Testis (tissue), 5 donors: ENCODE measurements at places on chromosomes 6 and 20. TPM values are rescaled to one million over a fixed set of nuclear protein-coding genes. Genes with fewer than 3 reads are reported as not detected.

- H3K27ac ChIP-seq, result no peak overlapping the region
- no peaks in the 10 kb centered on the region for H3K27me3 ChIP-seq
- H3K4me1 ChIP-seq, result no peaks in the 10 kb centered on the region
- no peak overlapping the region for H3K4me3 ChIP-seq
- DNase-seq, result no peak
Measured at GRCh38 chr6:146881228-146882181, 282.7 kb downstream of the ADGB start.

- H3K27ac ChIP-seq, result no peak overlapping the region
- no peak overlapping the region for H3K4me3 ChIP-seq
- no peaks in the 10 kb centered on the region for H3K36me3 ChIP-seq
- no peaks in the 10 kb centered on the region for H3K4me1 ChIP-seq
Measured at GRCh38 chr6:106413016-106413415, 52.5 kb downstream of the CRYBG1 start.

TFAP2D gene
- total RNA-seq, result not detected

PTP4A1 gene
- total RNA-seq, result 83.5 TPM

- H3K36me3 ChIP-seq, result no peaks in the 10 kb centered on the region
- no peak for DNase-seq
- no peaks in the 10 kb centered on the region for H3K27me3 ChIP-seq
- H3K27ac ChIP-seq, result no peak overlapping the region
- no peak overlapping the region for H3K4me3 ChIP-seq
Measured at GRCh38 chr6:41345901-41346300, 10.5 kb downstream of the NCR2 start.

DBNDD2 gene
- total RNA-seq, result 10.0 TPM

ETV7 gene
- total RNA-seq, result 0.68 TPM

KIAA0408 gene
- total RNA-seq, result 4.1 TPM

GRCh38 chr6:127201321-127201720, 65.3 kb upstream of the RNF146 start:
- H3K4me1 ChIP-seq, result no peaks in the 10 kb centered on the region
- H3K4me3 ChIP-seq, result no peak overlapping the region
- H3K27me3 ChIP-seq, result no peaks in the 10 kb centered on the region
- no peaks in the 10 kb centered on the region for H3K36me3 ChIP-seq
- no peak overlapping the region for H3K27ac ChIP-seq
- no peak for DNase-seq

DNA sequence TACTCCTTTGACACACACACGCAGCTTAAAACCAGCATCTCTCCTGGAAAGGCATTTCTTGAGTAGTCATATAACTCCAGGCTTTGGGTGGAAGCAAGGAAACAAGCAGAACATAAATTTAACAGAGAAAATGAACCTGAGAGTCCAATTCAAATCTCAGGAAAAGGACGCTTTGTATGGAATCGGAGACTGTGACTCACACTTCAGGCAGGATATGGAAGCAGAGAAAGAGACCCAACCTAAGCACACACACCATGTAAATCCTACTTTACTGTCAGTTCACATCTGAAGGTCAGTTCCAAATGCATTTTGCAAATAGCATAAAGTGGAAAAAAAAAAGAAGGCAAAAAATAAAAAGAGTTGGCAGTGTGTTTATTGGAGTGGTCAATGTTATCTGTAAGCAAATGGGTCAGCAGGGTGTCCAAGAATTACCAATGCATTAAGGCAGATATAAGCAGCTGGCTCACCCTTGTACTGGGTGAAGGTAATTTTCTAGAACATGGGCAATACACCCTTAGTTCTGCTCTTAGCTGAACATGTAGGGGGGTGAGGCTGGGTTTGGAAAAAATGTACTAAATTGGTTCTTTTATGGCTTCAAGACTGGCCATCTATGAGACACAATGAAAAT, 283.7 kb upstream of the NT5E start:
- H3K4me3 ChIP-seq, result no peak overlapping the region
- no peak for DNase-seq
- no peaks in the 10 kb centered on the region for H3K36me3 ChIP-seq
- H3K27ac ChIP-seq, result no peak overlapping the region
- no peaks in the 10 kb centered on the region for H3K4me1 ChIP-seq
